ENCODE measurements at places on chromosomes 1 and 21.

DNA sequence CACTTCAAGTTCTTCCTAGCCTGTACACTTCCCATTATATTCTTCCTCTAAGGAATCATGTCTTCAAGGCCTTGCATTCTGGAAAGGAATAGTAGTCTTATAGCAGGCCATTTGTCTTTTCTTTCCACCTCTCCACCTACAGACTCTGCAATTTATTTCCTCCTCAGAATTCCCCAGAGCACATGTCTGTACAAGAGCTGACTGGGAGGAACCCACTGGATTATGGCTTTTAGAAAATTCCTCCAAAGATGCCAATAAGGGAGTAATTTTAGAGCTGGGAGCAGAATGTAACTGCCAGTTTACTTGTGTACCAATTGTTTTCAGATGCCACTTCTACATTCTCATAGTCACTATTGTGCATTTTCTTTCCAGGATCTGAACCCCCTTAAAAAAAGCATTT lies 3.4 kb upstream of the PSMG1 start:
- DNase-seq, result no peak

GRCh38 chr1:89938171-89939055 lies 56.5 kb upstream of the ZNF326 start:
- DNase-seq, result no peak

GRCh38 chr21:46503922-46504550 lies 45.3 kb downstream of the DIP2A start:
- no peak for DNase-seq

DNA sequence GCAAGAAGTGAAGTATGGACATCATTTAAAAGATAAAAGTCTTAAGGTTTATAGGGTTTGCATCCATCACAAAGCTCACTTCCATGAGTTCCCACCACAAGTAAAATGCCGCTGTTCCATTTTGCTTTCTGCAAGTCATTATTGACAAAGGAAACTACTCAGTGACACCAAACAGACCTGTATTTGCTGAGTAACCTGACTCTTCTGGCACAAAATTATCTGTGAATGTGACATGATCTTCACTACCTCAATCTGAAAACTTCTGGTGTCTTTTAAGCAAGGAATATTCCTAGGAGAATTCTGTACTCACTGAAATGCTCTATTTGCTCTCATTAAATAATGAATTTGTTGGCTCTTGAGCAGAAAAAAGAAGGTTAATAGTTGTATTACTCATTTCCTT lies 1077.4 kb upstream of the ADGRL4 start:
- DNase-seq, result no peak

- no peak for DNase-seq
Observed at GRCh38 chr1:27863538-27863915, 8.8 kb upstream of the THEMIS2 start.

GRCh38 chr1:64505944-64506655 lies 36.2 kb downstream of the CACHD1 start:
- DNase-seq, result no peak

GRCh38 chr1:27471477-27471876 lies 18.5 kb downstream of the WASF2 start:
- DNase-seq, result no peak

DNA sequence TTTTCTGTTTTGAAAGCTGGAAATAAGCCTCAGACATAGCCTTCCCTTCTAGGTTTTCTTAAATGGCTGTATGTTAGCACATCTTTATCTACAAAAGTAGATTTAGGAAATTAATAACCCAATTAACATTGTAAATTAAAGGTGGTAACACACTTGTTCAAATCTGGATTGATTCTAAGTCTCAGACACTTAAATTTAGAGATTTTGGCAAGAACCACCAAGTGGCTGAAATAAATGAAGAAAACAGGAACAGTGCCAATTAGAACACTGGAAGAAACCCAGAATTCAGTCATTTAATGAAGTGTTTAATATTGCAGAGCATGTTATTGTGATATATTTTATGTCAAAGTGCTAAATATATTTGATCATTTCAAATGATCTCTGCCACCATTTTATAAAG lies 628.2 kb downstream of the USP25 start:
- no peak for DNase-seq

DNA sequence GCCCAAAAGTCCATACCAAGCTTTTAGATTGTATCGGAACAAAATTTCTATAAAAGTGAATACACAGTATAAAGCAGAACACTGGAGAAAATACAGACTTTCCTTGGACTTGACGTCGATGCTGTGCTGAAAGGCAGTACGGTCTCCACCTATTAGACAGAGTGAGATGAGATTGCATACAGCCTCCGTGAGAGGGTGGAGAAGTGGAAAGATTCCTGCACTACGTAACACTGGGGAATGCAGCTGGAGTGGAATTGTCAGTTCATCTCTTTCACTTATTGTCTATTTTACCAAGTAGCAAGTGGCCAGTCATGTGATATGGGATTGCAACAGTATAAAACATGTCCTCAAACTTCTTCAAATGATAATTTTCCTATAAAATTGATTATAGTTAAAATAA lies 209.5 kb downstream of the ZP4 start:
- DNase-seq, result no peak

GRCh38 chr1:55472115-55472514 lies 257.0 kb upstream of the USP24 start:
- no peak for DNase-seq

- no peak for DNase-seq
Observed at GRCh38 chr1:41160498-41161110, 81.5 kb downstream of the SCMH1 start.

DNA sequence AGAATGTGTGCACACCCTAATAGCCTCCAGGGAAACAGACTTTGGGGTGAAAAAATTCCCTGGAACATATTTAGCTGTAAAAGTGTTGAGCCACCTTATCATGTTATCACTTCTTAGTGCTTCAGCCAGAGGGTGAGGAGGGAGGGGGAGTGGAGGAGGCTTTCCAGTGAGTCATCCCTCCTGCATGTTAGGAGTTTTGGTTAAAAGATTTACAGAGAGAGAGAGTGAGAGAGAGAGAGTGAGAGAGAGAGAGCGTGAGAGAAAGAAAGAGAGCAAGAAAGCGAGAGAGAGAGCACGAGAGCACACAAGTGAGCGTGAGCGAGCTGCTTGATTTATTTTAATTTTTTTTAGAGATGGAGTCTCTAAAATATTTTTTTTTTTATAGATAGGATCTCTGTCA lies 13.5 kb upstream of the CACNA1E start:
- DNase-seq, result no peak

- no peak for DNase-seq
Observed at GRCh38 chr1:201636510-201636971, 97.6 kb downstream of the NAV1 start.

- DNase-seq, result no peak
Observed at GRCh38 chr1:182430263-182431068, 19.5 kb upstream of the RGSL1 start.

- no peak for DNase-seq
Observed at GRCh38 chr1:161196521-161197451, 2.1 kb downstream of the ADAMTS4 start.

GRCh38 chr21:16345757-16346156 lies 616.0 kb downstream of the USP25 start:
- DNase-seq, result no peak

Measured in ascending aorta (tissue), 2 donors.